ENCODE measurements at places on chromosomes 2 and 18. TPM values are rescaled to one million over a fixed set of nuclear protein-coding genes. Genes with fewer than 3 reads are reported as not detected.

The TEKT4 gene
- polyA plus RNA-seq = not detected

DNA sequence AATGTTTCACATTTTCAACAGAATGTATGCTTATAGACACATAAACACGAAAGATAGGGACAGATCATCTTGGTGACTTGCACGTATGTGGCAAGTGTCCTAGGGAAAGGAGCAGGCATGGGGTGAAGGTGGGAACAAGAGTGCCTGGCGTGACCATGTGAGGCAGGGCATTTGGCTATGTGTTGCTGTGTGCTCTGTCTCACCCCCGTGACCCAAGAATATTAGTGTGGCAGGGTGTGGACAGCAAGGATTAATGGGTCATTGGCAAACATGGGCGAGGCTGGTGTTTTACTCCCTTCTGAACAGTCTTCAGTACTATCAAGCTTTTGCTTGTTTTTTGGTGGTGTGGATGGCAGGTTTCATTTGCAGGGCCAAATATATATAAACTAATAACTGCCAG, 1.3 kb upstream of the VWA3B start:
- DNase-seq = no peak

DNA sequence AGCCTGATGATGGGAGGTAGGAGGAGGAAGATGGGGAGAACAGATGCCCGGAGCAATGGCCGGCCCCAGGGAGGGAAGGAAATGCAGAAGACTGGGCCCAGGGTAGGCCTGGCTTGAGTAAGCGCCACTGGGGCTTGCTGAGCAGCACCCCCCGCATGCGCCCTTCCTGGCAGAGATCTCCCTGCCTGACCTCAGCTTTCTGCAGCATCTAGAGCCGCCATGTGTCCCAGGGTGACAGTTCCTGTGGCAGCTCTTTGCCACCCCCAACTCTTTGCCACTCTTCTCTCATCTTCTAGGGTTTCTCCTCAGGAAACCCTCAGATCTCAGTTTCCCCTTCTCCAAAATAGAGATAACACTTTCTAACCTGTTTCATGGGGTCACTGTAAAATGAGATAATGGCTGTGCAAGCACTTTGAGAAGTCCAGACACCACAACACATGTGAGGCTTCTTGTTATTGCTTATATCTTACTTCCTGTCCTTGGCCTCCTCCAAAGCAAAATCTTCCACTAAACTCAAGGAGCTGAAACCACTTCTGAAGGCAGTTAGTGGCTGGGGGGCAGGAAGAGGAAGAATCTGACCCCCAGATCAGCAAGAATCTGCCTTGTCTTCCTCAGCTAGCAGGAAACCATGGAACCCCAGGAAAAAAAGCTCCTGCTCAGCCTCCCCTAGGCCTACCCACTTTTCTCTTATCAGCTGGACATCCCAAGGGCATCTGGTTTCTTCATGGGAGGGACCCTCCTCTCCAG, 64.9 kb downstream of the EPAS1 start:
- DNase-seq = no peak

DNA sequence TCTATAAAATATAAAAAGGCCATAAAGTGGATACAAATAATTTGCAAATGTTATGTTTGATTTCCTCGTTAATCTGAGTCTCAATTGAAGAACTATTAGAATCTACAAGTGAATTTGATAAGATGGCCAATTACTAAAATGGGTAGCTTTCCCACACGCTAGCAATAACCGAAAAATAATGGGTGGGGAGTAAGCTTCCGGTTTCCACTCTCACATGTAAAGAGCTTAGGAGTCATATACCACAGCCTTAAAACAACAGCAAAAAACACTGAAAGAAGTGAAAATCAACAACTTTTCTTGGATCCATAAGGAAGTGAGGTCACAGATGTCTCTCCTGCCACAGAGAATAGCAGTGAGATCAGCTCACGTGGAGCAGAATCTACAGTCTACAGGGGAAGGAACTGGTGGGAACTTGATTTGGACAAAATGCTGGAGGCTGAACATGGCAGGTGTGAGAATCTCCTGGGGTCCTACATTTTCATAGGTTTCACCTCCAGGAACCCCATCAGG, 18.6 kb downstream of the THAP4 start:
- DNase-seq = no peak

The TXNL4A gene
- polyA plus RNA-seq = 117 TPM

GRCh38 chr2:231193216-231193615, 5.2 kb upstream of the ARMC9 start:
- no peak for DNase-seq

The AQP12B gene
- polyA plus RNA-seq = not detected
